Neural progenitor cell (in vitro differentiated cells): ENCODE measurements at places on chromosomes 1 and 21. TPM values are rescaled to one million over a fixed set of nuclear protein-coding genes. Genes with fewer than 3 reads are reported as not detected.

DNA sequence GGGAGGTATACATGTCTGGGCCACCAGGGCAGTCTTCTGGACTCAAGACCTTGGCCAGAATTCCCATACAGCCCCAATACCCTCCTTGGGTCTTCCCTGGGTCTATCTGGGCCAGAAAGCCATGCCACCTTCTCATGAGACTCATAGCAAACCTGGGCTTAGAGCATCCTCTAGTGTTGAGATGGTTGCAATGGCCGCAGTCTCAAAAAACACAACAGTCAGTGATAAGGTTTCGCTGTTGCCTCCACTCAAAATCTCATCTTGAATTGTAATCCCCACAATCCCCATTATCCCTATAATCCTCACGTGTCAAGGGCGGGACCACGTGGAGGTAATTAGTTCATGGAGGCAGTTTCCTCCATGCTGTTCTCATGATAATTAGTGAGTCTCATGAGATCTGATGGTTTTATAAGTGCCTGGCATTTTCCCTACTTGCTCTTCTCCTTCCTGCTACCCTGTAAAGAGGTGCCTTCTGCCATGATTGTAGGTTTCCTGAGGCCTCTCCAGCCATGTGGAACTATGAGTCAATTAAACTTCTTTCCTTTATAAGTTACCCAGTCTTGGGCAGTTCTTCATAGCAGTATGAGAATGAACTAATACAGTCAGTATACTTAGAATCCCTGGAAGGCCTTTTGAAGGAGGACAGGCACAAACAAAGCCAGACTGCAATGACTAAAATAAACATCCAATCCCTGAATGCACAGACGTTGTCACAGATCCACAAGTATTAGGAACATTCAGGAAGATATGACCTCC is 77.0 kb downstream of the CTH start:
- H3K27ac ChIP-seq: no peak overlapping the region
- peak; percentile 84 for DNase-seq
- H3K36me3 ChIP-seq: no peaks in the 10 kb centered on the region
- H3K27me3 ChIP-seq: no peaks in the 10 kb centered on the region
- no peaks in the 10 kb centered on the region for H3K4me1 ChIP-seq

DNA sequence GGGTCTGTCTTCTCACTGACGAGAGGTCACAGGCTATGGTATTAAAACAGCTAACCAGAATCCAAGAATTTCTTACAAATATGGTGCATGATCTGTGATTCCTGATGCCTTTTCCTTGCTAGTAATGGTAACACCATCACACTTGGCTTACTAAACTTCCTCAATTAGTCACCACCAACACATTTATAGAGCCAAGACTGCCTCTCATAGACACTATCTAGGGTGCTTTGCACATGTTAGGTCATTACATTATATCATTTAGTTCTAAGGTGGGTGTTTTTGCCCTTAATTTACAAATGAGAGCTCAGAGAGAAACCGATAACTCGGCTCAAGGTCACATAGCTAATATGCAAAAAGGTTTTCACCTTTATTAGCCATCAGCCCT is 8.7 kb downstream of the KIF21B start:
- DNase-seq: no peak
- no peaks in the 10 kb centered on the region for H3K27me3 ChIP-seq
- peaks cover 46% of the 10 kb centered on the region for H3K4me1 ChIP-seq
- no peak overlapping the region for H3K27ac ChIP-seq

- peak; percentile 76 for DNase-seq
- no peaks in the 10 kb centered on the region for H3K27me3 ChIP-seq
- peaks cover 9% of the 10 kb centered on the region for H3K4me1 ChIP-seq
- H3K27ac ChIP-seq: no peak overlapping the region
Observed at GRCh38 chr1:155591770-155592169, 18.2 kb upstream of the MSTO1 start.

The SPRR2E gene
- total RNA-seq: not detected in 2 replicates
